ENCODE measurements at places on chromosomes 3 and 15.

DNA sequence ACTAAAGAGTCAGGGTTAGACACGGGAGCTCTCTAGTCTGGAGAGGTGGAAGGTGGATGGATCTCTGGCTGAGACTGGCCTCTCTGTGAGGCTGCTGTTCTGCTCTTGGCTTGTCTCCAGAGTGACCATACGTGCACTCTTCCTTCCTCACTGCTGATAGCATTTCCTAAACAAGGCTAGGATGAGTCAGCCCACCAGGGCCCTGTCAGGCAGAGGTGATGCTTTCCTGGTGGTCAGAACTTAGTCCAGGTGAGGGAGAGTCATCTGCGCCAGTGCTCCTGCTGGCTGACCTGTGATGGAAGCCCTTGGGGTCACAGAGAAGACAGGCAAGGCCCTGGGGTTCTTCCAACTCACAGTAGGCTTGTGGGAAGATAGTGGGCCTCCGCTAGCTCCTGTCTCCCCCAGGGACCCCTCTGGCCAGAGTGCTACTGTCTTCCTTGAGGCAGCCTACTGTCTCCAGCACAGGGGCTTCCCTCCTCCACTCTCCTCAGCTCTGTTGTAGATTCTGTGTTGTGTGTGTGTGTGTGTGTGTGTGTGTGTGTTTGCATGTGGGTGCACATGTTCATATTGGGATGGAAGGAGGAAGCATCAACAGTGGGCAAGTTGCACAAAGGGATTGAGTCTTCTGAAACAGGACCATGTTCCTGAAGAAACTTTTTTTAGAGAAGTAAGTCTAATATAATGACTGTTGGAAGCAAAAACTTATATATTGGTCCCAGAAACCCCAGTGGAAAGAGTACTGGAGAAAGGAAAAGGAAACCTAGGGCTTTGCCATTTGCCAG lies 16.5 kb downstream of the ALPK3 start:
- DNase-seq: no peak

- no peak for DNase-seq
Observed at GRCh38 chr3:16432714-16433113, 80.8 kb downstream of the RFTN1 start.

- no peak for DNase-seq
Observed at GRCh38 chr3:98645039-98645438, 51.6 kb upstream of the CPOX start.

- DNase-seq: no peak
Observed at GRCh38 chr15:34362047-34362773, 4.8 kb downstream of the LPCAT4 start.

DNA sequence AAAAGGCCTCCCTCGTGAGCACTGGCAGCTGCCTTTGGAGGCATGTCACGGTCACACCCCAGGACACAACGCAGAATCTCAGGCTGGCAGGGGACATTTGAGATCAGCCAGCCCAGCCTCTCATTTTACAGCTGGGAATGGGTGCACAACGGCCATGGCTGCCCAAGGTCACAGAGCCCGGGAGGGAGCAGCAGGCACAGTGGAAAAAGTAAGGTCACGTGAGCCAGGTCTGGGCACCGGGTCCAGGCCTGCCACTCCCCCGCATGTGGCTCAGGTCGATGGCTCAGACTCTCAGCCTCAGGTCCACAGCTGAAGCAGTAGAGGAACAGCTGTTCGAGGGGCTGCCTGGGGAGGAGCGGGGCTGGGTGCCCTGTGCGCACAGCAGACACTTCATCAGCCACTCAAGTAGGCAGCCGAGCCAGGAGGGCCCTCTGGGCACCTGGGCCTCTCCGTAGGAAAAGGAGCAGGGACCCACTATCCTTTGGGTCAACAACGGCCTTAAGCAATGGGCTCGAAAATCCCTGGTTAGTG lies 260.6 kb downstream of the GOLGA6L6 start:
- DNase-seq: no peak

GRCh38 chr3:135249186-135249585 lies 454.1 kb downstream of the EPHB1 start:
- DNase-seq: no peak

DNA sequence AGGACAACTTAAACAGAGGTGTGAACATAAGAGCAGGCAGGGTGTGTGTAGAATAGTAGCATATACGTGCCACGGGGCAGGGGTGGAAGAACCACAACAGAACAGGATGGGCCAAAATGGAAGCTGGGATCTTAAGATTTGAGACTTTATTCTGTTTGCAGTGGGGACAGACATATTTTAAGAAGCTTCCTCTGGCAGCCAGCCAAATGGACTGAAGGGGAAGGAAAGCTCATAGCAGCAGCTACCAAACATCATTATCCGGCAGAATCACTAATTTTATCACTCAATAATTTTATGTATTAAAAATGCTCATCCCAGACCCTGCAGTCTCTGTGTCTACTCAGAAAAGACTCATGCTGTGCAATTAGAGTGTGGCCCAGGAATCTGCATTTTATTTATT lies 130.9 kb upstream of the CTDSPL start:
- no peak for DNase-seq

DNA sequence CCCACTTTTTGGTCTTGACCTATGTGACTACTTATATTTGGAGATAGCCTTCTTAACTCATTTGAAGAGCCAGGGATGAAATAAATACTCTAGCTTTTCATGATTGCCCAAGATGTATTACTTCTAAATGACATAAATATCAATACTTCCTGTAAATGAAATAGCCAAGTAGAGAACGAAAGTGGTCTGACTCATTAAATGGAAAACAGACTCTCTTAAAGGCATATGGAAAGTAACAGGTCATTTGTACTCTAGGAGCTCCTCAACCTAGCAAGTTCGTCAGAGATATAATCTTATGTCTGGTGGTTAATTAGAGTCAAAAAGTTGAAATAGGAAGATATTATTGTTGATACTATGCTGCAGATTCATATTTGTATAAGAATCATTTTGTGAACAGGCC lies 1105.4 kb downstream of the TUSC7 start:
- no peak for DNase-seq

- no peak for DNase-seq
Observed at GRCh38 chr3:182509844-182510460, 283.4 kb upstream of the ATP11B start.

GRCh38 chr3:39497753-39498152 lies 30.3 kb downstream of the MOBP start:
- DNase-seq: no peak

- DNase-seq: no peak
Observed at GRCh38 chr3:101994386-101994785, 145.1 kb downstream of the NFKBIZ start.

DNA sequence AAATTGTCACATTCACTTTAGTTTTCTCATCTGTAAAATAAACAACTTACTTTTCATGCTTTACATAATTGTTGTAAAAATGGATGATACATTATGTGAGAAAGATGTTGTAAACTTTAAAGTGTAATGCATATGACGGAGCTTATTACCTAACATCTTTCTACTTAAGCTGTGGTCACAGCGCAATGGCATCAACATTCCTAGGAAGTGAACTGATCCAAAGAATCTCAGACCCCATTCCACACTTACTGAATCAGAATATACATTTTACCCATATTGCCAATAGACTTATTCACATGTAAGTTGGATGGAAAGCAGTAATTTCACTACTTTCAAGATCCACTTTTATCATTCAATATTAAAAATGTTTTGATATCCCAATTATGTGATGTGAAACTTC lies 497.5 kb downstream of the FGF12 start:
- DNase-seq: no peak

GRCh38 chr3:15636028-15636709 lies 34.6 kb downstream of the BTD start:
- no peak for DNase-seq

DNA sequence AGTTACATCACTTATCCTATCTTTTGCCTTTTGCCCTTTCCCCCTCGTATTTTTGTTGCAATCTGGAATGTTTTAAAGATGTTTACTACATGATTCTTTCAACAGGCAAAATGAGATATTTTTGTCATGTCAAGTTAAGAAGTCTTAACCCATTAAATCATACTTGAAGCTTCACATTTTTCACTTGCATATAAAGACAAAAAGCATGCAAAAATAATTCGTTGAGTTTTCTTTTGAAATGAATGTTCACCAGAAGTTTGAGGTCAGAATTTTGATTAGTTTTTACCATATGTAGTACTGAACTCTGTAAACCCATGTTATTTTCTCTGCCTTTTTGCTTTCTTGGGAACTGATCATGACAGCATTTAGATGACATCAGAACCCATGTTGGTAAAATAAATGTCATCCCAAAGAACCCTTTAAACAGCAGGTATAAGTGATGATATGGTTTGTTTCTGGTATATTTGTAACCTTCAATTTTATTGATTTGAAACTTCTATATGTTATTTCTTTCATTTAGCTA lies 188.5 kb downstream of the GHSR start:
- DNase-seq: no peak

DNA sequence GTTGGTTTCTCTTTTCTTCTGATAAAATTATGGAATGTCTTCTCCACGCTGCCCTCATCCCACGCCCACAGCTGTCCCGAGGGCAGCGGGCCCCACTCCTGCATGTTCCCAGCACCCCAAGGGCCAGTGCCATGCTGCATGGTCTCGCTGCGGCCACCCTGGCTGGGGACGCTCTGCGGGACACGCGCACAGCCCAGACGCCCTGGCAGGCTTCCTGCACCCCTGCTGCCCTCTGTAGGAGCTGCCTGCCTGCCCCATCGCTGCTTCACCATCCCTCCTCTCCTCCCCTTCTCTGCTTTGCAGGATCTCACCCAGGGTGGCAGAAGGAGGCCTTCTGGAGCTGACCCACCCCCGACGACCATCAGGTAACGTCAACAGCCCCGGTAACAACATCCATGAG lies 22.8 kb downstream of the SLC6A1 start:
- no peak for DNase-seq

GRCh38 chr15:79952329-79952728 lies 18.7 kb downstream of the BCL2A1 start:
- DNase-seq: no peak

DNA sequence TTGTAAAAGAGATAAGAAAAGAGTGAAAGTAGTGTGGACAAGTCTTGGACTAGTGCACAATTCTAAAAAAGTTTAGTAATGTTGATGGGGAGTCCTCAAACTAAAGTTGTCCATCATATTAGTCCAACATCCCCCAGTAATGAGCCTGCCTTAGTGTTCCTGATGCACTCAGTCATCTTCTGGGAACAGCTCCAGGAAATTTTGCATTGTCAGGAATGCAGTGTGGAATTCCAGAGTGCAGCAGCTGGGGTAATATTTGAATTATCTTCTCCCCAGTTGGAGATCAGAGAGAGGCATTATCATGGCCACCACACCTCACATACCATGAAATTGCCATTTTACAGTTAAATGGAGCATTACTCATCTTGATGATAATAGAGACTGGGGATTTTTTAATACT lies 528.8 kb upstream of the NAALADL2 start:
- DNase-seq: no peak

DNA sequence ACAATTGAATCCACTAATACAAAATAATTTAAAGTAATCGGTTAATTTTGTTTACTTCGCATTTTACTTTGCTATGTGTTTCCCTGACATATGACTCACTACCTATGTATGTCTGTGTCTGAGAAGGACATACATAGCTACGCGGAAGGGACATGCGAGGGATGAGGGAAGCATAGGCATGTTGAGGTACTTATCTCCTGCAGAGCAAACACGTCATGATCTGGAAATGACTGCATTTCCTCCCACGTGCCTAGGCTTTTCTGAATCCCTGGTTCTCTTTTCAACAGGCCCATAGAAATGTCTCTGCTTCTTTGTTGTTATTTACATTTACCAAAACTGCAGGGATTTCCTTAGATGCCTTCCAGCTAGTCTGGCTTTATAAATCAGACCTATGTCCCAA lies 27.5 kb downstream of the ALCAM start:
- DNase-seq: no peak

GRCh38 chr3:18071833-18072232 lies 329.4 kb upstream of the TBC1D5 start:
- no peak for DNase-seq

DNA sequence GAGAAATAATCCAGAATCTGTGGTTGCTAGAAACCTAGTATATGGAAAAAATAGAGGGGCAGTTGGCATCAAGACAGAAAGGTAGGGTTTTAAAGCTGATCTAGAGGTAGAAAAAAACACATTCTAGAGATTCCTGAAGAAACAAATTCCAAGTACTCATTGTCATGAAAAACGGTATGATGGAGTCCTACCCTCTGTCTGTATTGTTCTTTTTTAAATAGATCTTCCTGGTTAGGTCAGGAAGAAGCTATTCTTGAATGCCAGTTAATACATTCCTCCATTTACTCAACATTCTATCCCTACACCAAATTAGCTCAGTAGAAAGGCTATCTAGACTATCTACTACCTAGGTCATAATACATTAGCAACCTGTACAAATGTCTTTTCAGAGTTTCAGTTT lies 364.7 kb downstream of the FHIT start:
- DNase-seq: no peak

DNA sequence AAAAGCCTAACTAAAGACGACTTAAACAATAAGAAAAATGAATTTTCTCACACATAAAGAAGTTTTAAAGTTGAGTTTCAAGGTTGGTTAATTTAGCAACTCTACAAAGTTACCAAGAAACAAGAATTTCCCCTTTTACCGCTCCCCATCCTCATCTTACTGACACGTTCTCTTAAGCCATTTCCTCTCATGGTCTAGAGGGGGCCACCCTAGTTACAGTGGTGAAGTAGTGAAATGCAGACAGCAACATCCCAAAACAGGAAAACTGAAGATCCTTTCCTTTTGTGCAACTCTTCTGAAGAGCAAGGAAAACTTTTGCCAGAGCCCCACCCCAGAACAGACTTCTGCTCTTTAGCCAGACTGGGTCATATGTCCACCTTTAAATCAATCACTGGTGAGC lies 17.3 kb upstream of the SOX14 start:
- DNase-seq: no peak

- DNase-seq: no peak
Observed at GRCh38 chr15:80105193-80105592, 45.7 kb downstream of the ZFAND6 start.

- DNase-seq: no peak
Observed at GRCh38 chr15:73560501-73561117, 72.6 kb downstream of the NPTN start.

- DNase-seq: no peak
Observed at GRCh38 chr3:126985132-126985985, 2.4 kb downstream of the PLXNA1 start.

GRCh38 chr3:143648218-143648617 lies 200.1 kb downstream of the SLC9A9 start:
- no peak for DNase-seq

- no peak for DNase-seq
Observed at GRCh38 chr3:49812916-49813496, 747 bp downstream of the UBA7 start.

DNA sequence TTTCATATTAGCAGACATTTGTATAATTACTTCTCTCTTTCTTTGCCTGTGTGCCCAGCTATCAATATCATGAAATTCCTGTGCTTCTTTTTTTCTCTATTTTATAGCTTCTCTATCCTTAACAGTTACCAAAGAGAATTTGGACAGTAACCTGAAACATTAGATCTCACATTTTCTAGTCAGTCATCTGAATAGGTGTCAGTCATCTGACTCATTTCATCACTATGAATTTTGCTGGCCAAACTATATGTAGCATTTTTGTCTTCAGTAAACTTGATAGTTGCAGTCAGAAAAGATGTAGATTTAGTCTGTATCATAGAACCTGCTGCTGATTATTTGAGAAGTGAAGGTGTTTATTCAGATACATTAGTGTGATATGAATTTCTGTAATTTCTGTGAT lies 52.6 kb downstream of the HMG20A start:
- DNase-seq: no peak
